ENCODE measurements at places on chromosomes 12 and 14. TPM values are rescaled to one million over a fixed set of nuclear protein-coding genes. Genes with fewer than 3 reads are reported as not detected.

DNA sequence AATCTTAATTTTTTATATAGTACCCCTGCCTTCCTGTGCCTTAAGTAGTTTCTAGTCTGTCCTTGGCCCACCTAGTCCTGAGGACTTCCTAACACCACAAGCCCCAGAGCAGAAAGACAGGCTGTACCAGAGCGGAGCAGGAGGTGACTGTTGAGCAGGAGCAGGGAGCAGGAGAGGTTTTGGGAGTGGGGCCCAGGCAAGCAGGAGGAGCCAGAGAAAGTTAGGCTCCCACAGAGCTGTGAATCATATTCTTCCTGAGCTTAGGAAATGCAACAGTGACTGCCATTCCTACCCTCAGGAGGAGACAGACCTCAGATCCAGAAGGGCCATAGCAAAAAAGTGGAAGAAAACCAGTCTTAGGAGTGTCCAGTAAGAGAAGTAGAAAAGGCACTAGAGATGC is 28.3 kb upstream of the COL2A1 start:
- no peak for DNase-seq

DNA sequence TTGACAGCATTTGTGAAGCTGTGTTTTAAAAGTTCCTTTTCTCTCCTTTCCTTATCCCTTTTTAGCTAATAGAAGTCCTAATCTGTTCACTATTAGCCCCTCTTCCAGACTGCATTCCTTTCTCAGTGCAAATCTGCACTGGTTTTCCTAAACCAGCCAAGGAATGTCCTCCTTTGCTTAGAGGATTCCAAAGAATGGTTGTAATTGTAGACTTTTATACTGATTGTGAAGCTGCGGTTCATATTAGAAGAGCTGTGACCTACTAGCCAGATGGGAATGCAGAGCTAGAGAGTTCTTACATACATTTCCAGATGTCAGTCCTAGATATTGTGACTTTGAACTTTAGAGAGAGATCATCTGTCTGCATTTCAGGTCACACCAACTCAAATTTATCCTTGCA is 79.8 kb downstream of the MYRFL start:
- DNase-seq: no peak

- no peak for DNase-seq
Observed at GRCh38 chr12:108459149-108459548, 55.9 kb upstream of the FICD start.

DNA sequence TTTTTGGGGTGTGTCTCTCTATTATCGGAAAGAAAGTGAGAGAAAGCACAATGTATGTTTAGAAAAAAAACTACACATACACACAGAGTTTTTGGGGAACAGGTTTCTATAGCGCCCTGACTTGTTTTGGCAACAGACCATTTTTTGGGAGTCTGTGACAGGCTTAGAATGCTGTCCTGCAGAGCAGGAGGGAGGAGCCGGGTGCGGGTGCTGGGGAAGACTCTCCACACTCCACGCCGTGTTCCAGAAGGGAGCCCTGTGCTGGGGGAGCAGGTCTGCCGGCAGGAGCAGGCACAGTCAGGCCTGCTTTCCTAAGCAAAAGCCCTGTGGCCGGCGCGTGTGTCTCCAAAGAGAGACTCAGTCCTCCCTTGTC is 26.5 kb downstream of the CD9 start:
- peak; percentile 66 for DNase-seq

DNA sequence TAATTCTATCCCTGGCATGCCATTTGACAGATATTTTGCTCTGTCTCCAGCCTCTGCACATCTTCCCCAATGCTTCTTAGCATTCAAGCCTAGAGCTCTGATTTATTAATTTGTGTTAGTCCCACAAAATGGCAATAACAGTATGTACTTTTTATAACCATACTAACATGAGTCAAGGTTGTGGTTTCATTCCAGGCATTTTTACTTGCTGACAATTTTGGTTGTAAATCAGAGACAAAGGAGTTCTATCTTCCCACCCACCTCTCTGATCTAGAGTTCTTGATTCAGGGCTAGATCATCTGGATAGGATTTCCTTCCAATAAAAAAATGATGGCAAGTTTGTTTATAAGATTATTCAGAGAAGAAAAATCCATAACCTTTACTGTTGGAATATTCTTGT is 18.5 kb upstream of the CISTR start:
- DNase-seq: no peak

GRCh38 chr14:28608851-28609828 is 157.4 kb upstream of the FOXG1 start:
- DNase-seq: peak; percentile 6

GRCh38 chr12:76539727-76540126 is 19.8 kb downstream of the OSBPL8 start:
- no peak for DNase-seq

Gene IKZF4
- total RNA-seq: 6.2 TPM

Gene FOXG1
- 1.6 TPM for total RNA-seq

Gene GPR132
- total RNA-seq: 0.68 TPM
